ENCODE measurements at places on chromosomes 3 and 15. TPM values are rescaled to one million over a fixed set of nuclear protein-coding genes. Genes with fewer than 3 reads are reported as not detected.

DNA sequence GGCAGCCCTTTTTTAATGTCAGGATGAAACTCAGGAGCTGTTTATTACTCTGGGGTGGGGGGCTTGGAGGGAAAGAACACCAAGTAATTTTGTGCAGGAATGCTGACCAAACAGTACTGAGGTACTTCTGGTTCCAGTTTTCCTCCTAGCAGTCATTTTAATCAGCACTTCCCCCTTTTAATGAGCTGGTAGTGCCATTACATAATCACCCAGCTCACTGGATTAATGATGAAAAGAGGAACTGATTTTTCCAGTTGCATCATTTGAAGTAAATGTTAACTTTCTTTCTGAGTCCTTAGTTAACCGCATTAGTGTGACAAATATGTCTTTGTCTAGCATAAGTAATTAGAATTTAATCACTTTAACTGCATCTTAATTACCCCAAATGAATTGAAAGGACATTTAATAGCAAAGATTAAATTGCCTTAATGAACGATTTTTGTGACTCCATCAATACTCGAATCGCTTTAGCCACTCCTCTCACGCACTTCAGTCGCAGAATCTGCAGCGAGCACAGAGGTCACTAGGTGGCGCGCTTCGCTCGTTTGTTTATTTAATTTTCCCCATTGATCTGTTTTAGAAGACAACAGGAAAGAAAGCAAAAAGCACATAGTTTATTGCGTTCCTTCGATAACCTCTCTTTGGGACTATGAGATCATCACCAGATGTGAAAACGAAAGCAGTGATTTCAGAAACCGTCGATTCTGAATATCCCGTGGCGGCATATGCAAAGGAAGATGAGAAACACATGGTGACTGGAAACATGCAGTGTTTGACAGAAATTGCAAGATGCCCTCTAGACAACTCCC is 9.8 kb downstream of the ONECUT1 start:
- DNase-seq: no peak

Gene CAND2
- total RNA-seq: 1.7 TPM

DNA sequence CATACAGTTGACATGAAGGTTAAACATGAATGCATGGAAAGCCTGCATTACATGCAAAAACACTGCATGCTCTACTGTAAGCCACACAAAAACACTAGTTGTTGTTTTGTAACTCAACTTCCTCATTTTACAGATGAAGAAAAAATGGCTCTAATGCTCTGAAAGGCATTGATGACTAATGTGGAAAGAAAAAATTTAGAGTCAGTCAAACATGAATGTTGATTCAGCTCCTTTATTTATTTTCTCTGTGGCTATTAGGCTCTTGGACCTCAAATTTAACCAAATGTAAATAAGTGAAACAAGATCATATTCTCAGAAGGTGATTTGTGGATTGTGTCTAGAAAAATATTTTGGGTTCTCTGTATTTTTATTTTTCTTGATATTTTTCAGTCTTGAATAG is 336.7 kb upstream of the ZNF717 start:
- no peak for DNase-seq

DNA sequence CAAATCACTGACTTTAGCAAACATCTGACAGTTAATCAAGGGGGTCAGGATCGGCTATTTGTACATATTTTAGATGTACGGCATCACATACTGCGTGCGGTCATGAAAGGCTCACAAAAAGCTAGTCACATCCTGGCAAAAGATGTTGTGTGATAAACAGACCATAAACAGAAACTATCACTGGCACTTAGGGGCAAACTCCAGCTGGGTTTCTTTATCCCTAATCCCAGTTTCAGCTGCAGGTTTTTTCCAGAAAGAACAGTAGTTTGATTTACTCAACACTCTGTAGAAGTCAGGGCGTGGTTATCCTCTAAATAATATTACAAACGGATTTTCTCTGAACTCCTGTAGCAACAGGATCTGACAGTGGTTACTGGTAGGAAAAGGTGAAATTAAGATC is 112.4 kb upstream of the BHLHE40 start:
- no peak for DNase-seq

Gene SPINK8
- total RNA-seq: not detected

DNA sequence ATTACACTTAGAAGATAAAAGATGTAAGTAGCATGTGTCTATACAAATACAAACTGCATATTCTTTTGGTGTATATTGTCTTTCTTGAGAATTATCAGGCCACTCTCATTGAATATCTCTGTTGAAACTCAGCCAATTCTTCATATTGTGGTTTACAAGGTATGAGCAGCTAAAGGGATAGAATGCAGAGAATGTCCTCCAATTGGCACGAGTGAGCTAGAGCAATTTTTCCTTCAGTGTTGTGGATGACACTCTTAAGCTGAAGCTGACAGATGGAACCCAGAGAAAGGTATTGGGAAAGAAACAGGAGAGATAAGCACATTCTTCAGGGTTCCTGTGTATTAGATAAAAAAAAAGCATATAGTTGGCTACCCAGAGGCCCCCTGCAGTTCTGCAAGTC is 453.1 kb downstream of the EPHA3 start:
- DNase-seq: no peak

Gene TEX55
- not detected for total RNA-seq

GRCh38 chr3:12186515-12187286 is 28.0 kb upstream of the TIMP4 start:
- no peak for DNase-seq

DNA sequence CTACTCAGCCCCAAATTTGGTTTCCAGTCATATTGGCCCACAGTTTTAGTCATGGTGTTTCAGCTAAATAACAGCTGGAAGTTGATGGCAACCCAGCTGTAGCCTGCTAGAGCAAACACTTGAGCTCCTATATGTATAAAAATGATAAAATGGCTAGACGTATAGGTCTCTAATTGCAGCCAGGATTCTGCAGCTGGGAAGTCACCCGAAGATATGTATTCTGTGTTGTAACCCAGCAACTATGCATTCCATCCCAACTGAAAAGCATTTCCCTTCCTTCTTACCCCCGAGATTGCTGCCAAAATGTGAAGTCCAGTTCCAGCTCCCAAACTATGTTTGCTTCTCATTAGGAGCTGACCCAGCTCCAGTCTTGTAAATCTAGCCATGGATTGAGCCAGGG is 408.4 kb downstream of the AGBL1 start:
- no peak for DNase-seq

DNA sequence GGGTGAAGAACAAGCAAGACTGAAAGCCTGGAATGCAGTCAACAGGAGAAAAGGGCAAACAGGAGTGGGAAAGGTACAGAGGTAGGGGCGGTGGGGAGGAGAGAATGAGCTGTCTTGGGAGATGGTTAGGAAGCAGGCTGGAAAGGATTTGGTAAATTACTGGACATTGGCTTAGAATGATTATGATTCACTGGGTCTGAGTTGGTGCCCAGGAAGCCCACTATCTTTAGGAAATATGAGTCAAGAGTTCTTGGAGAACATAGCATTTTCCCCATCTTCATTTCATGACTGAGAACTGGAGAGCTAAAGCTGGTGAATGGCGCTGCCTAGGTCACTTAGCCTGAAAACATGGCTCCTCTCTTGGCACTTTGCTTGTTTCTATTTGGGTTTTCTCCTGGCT is 74.7 kb upstream of the C3orf80 start:
- DNase-seq: no peak

DNA sequence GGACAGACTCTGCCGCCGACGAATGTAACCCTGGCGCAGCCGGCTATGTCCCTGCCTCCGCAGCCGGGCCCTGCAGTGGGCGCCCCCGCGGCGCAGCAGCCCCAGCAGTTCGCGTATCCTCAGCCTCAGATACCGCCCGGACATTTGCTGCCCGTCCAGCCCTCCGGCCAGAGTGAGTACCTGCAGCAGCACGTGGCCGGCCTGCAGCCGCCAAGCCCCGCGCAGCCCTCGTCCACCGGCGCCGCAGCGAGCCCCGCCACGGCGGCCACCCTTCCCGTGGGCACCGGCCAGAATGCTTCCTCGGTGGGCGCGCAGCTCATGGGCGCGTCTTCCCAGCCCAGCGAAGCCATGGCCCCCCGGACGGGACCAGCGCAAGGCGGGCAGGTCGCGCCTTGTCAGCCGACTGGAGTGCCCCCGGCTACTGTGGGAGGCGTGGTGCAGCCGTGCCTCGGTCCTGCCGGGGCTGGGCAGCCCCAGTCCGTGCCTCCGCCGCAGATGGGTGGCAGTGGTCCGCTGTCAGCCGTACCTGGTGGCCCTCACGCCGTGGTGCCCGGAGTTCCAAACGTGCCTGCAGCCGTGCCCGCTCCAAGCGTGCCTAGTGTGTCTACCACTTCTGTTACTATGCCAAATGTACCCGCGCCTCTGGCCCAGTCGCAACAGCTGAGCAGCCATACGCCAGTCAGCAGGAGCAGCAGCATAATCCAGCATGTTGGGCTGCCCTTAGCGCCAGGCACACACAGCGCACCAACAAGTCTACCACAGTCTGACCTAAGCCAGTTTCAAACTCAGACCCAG is 2.4 kb downstream of the TSC22D2 start:
- DNase-seq: peak; percentile 88

GRCh38 chr15:52415628-52416027 is 113.1 kb downstream of the MYO5A start:
- DNase-seq: no peak

Data from mesenteric fat pad (tissue), 1 donor.